ENCODE measurements at places on chromosomes 12 and 14.
A peak's percentile ranks its signal among the peaks of the same experiment; 100 is the strongest.

- no peak for DNase-seq
These were observed 80.2 kb downstream of the ANO6 start for GRCh38 chr12:45296046-45296586.

GRCh38 chr12:84599539-84599938, 313.1 kb downstream of the SLC6A15 start:
- DNase-seq = peak; percentile 6

- peak; percentile 99 for DNase-seq
These were observed 43.0 kb upstream of the CTDSP2 start for GRCh38 chr12:57889500-57889989.

DNA sequence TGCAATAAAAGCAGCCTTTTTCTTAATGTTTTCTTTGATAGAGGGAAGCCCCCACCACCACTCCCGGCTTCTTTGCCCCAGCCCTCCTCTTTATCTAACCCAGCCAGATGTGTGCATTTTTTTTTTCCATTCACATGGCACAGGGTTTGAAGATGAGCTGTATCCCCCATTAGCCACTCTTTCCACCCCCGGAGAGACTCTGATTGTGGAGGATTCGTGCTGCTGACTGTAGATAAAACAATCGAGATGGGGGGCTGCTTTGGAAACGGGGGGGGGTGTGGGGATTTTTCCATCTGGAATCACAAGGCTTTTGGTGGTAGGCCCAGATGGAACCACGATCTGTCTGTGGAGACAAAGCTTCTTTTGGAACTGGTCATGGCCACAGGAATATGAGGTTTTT, 46.2 kb upstream of the VASH1 start:
- DNase-seq = no peak

- DNase-seq = peak; percentile 82
These were observed 165.5 kb downstream of the SLC38A4 start for GRCh38 chr12:46660276-46660675.

GRCh38 chr12:112820796-112821195, 29.2 kb downstream of the RPH3A start:
- DNase-seq = no peak

DNA sequence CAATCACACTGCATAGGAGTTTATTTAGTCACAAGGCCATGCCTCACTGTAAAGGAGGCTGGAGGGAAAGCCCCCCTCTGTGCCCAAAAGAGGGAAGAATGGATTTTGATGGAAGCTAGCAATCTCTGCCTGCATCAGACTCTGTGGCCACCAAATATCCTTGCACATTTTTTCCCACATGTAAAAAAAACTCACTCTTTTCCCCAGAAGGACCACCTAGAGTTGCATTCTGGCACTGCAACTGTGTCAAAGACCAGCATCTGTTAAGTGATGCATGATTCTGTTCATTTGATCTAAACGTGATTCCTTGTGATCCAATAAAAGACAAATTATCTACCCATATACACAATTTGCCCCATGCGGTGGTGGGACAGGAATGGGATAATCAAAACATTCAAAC, 8.0 kb downstream of the RHOJ start:
- no peak for DNase-seq

DNA sequence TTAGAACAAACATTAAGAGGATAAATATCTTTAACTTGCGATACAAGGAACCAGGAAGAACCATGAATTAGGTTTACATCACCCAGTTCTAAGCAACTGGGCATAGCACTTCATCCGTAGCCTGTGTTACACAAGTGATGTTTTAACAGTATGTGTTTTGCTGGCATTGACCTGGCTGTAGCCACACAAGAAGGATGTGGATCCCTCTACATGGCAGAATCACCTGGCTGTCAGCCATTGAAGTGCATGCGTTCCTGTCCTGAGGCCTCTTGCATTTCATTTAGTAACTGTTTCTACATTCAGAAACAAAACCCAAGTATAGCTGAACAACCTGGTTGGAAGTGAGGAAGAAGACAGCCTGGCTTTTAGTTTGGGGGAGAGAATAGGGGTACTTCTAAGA, 72.2 kb downstream of the TGFB3 start:
- DNase-seq = no peak

GRCh38 chr14:72169521-72169920, 237.3 kb downstream of the RGS6 start:
- no peak for DNase-seq

- peak; percentile 35 for DNase-seq
These were observed 154.9 kb downstream of the ASCL4 start for GRCh38 chr12:107929436-107929835.

DNA sequence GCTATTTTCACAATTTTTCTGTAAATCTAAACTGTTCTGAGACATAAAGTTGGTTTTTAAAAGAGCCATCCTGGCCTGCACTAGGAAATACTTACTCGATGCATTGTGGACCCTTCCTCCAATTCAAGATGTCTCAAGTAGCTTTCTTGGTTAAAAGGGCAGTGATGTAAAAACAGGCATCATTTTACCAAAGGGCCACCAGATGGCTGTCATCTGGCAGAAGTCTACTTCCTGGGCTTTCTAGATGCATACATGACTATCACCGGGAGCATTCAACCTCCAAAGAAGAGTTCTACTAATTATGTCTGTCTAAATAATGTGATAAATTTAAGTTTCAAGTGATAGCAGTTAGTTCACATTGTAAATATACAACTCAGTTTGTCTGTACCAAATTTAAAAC, 96.8 kb upstream of the FRMD6 start:
- peak; percentile 48 for DNase-seq

GRCh38 chr14:67704484-67705089, 2.9 kb downstream of the RDH12 start:
- DNase-seq = peak; percentile 73

- no peak for DNase-seq
These were observed 2.8 kb upstream of the SLC25A47 start for GRCh38 chr14:100320157-100320856.

DNA sequence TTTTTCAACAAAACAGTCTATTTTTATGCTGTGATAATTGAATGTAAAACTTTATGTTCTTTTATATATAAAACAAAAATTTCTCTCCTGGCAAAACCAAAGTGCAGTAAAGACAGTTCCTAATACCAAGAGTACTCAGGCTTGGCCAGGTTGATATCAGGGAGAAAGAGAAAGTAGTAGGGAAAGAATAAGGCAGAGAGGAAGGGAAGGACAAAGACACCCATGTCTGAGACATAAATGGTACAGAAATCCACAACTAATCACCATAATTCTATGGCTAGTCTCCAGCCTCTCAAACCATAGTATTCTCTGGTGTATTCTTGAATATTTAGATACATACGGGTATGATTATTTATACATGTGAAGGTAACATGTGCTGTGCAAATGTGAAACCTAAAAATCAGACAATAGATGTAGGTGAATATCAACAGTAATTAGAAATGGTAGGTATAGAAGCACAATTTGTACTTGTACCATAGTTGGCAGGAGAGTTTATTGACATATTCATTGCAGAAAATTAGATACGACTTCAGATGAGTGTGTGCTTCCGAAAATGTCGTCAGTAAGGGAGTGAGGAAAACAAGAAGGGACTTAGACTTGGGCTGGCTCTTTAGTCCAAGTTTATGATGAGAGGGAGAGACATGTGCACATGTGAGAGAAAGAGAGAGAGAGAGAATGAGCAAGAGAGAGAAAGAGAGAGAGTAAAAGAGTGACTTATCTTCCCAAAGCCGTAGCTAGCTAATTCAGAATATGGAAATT, 230.8 kb upstream of the NPAS3 start:
- DNase-seq = no peak

- DNase-seq = no peak
These were observed 1.2 kb downstream of the PIK3C2G start for GRCh38 chr12:18262514-18262913.

DNA sequence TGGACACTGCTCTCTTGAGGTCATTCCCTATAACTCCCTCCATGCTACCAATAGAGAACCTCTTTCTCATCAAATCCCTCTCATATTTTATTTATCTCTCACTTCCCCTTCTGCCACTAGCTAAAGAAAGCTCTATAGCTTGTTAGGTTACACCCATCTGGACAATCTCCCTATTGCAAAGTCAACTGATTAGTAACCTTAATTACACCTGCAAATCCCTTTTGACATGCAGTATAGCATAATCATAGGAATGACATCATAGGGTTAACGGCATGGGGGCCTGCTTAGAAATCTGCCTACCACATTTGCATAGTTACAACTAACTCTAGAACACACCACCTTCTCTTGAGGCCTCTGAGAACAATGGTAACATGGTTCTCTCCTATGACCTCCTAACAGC, 181.2 kb downstream of the EMP1 start:
- no peak for DNase-seq

DNA sequence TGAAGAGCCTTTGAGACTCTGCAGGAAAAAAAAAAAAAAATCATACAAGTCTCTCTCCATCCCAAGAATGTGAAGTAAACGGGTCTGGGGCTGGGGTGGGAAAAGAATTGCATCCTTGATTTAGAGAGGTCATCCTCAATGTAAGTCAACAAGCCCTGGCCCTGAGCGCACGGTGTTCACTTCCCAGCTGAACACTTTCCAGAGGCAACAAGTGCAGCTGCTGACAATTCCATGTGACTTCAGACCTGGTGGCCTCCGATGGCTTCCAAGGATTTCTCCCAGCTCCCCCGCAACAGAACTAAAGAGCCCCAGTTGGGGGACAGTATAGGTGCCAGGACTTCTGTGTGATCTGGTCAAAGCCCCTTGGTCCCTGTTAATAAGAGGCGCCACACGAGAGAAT, 2.4 kb downstream of the RILPL1 start:
- no peak for DNase-seq

DNA sequence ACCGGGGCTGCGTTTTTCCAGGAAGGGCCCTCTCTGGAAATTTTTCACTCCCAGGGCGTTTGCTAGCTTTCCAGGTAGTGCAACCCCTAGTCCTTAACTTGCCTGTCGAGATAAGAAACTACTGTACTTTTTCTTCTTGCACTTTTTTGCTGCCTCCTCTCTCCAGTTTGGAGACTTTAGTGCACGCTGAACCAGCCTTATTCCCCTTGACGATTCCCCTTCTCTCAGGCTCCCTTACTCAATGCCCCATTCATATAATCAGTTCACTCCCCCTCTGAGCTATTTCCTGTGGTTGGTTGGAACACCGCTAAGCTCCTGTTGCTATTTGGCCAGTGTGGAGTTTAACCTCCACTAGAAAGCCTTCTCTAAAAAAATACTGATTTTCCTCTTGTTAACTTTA, 682 bp downstream of the CREBL2 start:
- peak; percentile 71 for DNase-seq

DNA sequence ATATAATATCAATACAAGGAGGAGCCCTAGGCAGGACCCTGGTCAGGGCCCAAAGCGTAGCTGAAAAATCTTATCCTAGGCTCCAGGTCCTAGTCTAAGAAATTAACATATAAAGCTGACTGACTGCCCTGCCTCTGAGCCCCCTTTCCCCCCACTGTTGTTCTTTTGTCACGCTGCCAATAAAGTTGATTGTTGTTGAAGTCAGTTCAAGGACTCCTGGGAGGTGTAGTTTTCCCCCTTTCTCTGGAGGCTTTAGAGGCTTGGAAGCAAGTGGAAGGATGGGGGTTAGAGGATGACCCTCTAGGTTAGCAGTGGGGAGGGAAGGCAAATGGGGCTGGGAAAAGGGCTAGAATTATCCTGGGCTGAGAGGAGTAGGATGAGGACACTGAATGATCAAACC, 3.2 kb downstream of the PPP1R1A start:
- DNase-seq = no peak

DNA sequence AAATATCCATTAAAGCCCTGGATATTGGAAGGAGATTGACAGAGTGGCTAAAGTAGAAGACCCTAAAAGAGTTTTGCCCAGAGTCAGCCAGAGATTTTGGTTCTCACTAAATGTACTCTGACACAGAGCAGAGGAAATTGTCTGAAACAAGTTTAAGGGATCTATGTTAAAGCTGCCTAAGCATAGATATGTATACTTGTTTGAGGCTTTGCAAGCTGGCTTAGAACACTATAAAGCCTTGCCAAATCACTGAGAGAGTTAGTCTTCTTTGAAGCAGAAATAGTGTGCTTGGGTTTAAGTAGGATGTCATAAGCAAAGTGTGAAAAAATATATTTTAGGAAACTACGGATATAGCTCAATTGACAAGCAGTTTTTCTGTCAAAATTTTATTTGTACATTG, 653.5 kb downstream of the FSCB start:
- no peak for DNase-seq

- no peak for DNase-seq
These were observed 278.3 kb downstream of the ALG10 start for GRCh38 chr12:34300376-34301250.

DNA sequence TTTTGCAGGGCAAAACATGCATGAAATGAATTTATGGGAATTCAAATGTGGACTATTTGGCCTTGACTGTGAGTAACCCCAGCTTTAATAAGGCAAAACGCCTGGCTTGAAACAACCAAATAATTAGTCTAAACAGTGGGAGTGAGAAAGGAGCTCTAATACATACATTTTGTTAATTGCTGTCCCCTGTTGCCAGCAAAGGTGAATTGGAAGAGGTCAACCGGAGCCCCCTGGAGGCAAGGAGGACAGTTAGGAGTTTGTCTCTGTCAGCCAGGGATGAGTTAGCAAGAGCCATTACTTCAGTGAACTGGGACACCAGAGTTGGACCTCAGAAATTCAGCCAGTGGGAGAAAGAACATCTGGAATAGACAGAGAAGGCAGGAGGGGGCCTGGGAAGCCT, 17.4 kb downstream of the KRT76 start:
- DNase-seq = no peak

GRCh38 chr12:96751626-96752025, 155.4 kb upstream of the NEDD1 start:
- DNase-seq = no peak

DNA sequence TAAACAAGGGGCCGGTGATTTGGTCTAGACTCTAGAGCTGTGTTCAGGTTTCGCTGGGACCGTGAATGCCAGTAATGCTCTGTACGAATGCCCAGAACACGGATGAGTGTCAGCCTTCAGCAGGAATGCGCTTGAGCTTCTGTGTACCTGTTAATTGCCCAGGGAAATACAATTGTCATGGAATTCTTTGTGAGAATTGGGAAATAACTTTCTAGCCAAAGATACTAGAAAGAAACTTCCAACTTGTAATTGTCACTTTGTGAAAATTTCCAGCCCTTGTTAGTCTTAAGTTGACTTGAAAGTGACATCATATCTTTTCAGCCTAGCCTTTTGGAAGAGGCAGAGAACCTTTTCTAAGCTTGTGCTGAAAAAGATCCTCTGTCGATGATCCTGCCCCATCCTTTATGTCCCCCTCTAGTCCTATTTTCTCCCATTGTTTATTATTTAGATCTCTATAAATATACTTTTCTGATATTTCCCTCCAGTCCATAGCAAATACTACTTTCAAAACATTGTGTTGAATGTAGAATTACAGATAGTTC, 2.7 kb downstream of the CHST11 start:
- peak; percentile 26 for DNase-seq
